ENCODE measurements at places on chromosomes 11 and 22.

- no peak for DNase-seq
These were observed 142.4 kb upstream of the NARS2 start for GRCh38 chr11:78717041-78717440.

GRCh38 chr11:125662689-125663088 is 18.0 kb downstream of the ACRV1 start:
- DNase-seq: no peak

GRCh38 chr11:61267437-61267841 is 26.5 kb downstream of the PGA5 start:
- no peak for DNase-seq

GRCh38 chr11:112404112-112404511 is 143.5 kb upstream of the PLET1 start:
- no peak for DNase-seq

DNA sequence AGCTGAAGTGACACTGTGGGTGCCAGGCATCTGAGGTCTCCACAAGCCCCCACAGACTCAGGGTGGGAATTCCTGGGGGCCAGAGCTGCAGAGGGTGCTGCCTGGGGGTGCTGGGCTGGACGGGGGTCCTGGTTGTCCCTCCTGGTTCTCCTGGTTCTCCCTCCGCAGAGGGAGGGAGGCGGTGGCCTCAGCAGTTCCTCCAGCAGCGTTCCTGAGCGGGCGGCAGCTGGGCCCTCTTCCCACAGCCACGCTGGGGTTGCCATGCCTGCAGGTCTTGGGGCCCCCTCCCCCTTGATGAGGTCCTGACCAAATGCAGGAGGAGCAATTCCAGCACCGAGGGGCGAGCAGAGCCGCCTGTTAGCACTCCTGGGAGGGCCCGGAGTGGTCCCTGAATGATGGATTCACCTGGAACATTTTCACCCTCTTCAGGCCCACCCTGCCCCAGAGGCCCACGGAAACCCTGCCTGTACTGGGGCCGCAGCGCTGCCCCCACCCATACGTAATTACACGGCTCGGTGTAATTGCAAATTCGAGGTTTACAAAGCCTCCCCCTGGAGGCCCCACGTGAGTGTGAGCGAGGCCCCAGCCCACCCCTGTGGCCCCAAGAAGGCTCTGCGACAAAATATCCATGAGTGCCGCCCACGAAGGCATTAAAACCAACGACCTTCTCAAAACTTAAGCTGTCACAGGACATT is 635 bp downstream of the C11orf21 start:
- no peak for DNase-seq

GRCh38 chr22:45430871-45431270 is 17.4 kb downstream of the RIBC2 start:
- no peak for DNase-seq

DNA sequence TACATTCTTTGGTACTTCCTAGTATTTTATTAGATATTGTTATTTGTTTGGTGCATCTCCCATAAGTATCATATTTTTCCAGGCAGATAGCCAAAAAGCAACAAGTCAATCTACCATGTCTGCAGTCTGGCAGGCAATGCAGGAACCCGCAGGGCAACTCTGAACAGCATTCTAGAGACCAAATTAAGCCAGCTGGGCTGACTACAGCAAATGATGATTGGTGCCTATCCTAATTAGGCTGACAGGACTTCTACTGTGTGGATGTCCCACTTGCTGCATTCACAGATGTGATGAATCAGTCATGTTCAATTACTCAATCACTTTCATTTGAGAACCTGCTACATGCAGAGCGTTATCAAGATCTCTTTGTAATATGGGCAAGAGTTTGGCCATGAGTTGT is 40.3 kb upstream of the AMOTL1 start:
- DNase-seq: no peak

DNA sequence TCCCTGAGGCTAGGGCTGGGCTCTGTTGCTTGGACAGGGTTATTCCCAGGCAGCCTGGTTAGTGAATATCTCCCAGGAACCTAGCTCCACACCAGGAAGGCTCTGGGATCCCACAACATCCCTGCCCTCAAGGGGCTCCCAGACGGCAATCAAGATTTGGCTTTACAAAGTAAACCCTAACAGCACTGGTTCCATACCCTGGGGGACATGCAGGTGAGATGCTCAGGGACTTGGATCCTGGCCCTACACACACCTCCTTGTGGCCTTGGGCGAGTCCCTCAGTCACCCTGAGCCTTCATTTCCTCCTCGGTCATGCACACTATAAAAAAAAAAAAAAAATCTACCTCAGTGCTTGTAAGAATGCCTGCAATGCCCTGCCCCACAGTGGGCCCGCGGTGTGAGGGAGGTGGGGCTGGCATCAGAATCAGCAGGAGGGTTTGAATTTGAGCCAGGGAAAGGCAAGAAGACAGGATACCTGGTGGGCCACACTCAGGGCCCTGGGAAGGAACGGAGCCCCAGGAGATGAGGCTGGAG is 86.3 kb downstream of the MORC2 start:
- DNase-seq: no peak

- no peak for DNase-seq
These were observed 14.3 kb downstream of the ATP5MG start for GRCh38 chr11:118415739-118416068.

DNA sequence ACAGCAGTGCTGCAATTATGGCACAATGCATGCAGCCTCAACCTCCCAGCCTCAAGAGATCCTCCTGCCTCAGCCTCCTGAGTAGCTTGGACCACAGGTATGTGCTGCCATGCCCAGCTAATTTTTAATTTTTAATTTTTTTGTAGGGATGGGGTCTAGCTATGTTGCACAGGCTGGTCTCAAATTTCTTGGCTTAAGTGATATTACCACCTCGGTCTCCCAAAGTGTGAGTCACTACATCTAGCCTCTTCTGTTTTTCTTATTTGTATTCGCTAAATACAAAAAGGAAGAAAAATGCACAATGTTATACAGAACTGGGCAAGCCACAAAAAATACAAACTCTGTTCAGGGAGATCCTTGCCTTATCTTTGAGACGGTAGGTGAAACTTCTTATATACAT is 62.1 kb downstream of the DDI1 start:
- DNase-seq: no peak

DNA sequence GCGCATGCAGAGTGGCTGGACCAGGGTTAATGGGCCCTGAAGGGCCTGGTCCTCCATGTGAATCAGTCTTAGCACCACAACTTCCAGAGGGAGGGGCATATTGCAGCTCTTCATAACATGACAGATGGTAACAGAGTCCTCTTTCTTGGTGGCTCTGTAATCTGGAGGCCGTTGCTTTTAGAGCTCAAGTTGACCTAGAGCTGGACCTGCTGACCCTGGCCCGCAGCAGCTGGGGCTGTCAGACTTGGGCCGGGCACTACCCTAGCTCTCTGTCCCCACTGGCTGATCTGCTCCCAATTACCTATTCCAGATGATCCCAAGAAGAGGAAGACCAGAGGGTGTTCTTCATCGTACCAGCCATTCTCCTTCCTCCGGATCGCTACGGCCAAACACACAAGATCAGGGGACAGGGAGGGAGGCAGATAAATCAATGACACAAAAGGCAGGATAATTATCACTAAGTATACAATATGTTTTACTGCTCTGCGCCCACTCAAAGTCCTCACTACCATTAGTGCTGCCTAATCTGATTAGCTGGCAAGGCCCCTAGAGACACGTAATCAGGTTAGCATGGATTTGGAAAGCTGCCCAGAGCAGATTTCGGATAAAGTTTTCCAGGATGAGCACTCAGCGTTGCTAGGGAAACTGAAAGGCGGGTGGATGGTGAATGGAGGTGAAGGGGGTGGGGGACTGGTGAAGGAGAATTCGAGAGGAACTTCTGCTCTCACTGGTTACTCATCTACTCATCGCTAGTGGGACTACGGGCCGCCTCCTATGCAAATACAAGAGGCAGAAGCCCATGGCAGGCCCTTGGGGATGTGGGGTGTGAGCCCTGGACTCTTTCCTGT is 64.5 kb upstream of the PHOX2A start:
- DNase-seq: no peak

DNA sequence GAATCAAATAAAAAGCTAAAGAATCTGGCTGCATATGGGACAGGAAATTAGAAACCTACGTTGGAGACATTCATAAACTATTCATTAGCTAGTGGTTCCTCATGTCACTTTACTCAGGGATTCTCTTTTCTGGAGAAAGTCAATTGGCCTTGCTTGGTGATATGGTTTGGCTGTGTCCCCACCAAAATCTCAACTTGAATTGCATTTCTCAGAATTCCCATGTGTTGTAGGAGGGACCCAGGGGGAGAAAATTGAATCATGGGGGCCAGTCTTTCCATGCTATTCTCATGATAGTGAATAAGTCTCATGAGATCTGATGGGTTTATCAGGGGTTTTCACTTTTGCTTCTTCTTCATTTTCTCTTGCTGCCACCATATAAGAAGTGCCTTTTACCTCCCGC is 91.2 kb upstream of the CD44 start:
- no peak for DNase-seq

DNA sequence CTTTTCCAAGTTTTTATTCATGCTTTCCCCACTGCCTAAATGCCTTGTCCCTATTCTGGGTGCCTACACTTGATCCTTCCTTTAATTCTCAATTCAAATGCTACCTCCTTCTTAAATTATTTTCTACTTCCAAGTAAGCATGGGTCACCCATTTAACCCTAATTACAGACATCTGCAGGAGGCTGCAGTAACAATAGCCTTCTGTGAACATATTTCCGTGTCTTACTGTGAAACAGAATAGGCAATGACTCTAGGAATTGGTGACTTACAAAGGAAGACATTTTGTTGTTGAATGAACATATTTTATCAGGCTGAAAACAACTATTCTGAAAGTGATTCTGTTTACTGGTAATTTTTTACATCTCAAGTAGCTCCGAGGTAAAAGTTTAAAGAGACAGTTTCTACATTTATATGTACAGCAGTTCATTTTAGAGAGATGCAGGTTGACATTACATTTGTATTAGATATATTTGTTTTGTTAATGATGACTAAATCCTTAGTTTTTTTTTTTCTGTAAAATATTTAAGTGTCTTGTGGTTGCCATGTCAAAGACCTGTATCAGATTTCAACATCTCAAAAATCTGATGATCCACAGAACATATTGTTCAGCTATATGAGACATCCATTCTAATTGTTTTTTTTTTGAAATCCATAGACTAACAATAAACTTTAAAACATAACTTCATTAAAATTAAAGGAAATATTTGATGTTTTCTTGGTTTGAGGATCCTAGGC is 316.8 kb downstream of the CASP12 start:
- no peak for DNase-seq

GRCh38 chr11:134562196-134562595 is 150.2 kb upstream of the B3GAT1 start:
- no peak for DNase-seq

DNA sequence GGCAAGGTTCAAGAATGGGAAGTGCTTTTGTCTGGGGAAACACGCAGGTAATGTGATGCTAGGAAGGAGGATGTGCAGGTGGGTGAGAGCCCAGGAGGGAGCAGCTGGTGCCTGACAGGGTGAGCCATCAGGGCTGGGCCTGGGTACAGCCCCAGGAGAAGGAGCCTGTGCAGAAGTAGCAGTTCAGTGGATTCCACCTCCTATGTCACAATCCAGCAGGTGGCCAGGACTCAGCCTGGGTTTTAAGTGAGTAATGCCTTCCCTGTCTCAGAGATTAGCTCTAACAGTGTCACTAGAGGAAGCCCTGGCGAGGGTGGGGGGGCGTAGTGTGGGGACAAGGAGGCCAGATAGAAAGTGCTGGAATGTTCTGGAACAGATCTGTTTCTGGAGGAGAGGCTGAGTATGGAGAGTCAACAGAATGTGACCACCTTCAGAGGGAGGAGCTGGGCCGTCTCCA is 8.1 kb downstream of the RIC8A start:
- no peak for DNase-seq

GRCh38 chr11:35313066-35313759 is 106.1 kb downstream of the SLC1A2 start:
- no peak for DNase-seq

DNA sequence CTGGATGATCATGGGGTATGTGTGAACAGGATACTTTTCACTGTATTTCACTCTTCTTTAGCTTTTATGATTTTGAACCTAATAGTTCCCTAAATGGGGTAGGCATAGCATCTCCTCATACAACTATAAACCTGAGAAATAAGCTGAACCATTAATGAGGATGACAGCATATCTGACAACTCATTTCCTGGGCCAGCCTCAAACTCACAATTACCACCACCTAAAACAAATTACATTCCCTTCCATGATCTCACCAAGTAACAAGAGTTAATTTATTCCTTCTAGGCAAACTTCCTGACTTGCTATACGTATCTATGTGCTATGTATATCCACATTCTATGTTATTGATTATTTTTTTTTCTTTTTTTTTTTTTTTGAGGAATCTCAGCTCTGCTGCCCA is 23.0 kb downstream of the SIK3 start:
- DNase-seq: no peak

GRCh38 chr11:132456751-132457328 is 1075.5 kb downstream of the OPCML start:
- no peak for DNase-seq

DNA sequence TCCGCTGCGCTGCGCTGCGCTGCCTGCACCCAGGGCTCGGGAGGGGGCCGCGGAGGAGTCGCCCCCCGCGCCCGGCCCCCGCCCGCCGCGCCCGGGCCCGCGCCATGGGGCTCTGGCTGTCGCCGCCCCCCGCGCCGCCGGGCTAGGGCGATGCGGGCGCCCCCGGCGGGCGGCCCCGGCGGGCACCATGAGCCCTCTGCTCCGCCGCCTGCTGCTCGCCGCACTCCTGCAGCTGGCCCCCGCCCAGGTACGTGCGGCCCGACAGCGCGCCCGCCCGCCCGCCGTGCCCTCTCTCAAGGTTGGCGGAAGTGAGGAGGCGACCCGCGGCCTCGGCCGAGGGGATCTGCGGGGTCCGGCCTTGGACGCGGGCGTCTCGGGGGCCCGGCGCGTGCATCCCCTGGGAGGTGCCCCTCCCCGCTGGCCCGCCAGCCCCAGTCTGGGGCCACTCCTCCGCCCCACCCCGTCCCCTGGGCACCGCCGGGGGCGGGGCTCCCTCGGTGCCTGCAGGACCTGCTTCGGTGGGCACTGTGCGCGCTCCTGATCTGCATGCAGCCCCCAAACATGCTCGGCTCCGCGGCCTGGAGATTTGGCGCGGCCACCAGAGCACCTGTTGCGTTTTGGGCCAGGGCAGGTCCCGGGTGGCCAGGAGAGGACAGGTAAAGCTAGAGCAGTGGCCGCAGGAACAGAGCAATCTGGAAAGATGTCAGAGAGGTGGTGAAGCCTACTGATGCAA is 429 bp downstream of the VEGFB start:
- DNase-seq: no peak

GRCh38 chr11:96620464-96621044 is 230.7 kb downstream of the JRKL start:
- DNase-seq: no peak
